ENCODE measurements at places on chromosomes 4 and X.

DNA sequence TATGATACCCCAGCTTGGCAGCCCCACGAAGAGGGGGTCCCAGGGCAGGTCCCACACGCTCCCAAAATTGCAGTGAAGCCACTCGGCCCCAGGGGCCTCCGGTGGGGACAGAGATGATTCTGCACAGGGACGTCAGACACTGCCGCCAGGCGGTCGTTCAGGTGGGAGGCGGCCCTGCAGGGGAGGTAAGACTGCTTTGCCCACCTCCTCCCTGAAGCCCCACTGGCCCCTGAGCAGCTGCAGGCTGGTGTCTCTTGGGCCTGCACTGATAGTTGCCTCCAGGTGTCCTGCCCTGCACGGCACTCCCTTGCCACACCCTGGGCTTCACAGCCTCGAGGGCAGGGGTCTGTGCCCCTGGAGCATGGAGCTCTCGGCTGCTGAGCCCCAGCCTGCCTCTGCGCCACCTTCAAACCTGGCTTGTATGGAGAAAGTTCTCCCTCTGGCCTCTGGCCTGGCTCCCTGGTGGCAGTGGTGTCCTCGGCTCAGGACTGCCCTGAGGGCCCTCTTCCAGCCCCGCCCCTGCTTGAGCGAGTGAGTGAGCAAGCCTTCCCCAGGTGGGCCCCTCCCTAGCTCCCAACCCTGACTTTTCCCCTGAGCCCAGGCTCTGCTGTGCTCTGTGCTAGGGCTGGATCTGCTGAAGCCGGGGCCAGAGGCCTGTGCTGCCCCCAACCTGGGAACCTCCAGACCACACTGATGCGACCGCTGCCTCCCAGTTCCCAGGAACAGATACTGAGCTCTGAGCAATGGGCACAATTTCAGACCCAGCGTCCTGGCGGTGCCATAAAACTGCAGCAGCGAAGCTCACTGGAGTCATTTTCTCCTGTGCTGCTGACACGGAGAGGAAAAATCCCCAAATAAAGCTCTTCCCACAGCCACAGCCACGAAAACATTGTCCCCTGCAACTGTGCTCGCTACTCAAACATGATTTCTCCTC is 16.1 kb downstream of the ADRA2C start:
- no peak for DNase-seq

- no peak for DNase-seq
Measured at GRCh38 chr4:4170596-4171150, 56.1 kb downstream of the OTOP1 start.

DNA sequence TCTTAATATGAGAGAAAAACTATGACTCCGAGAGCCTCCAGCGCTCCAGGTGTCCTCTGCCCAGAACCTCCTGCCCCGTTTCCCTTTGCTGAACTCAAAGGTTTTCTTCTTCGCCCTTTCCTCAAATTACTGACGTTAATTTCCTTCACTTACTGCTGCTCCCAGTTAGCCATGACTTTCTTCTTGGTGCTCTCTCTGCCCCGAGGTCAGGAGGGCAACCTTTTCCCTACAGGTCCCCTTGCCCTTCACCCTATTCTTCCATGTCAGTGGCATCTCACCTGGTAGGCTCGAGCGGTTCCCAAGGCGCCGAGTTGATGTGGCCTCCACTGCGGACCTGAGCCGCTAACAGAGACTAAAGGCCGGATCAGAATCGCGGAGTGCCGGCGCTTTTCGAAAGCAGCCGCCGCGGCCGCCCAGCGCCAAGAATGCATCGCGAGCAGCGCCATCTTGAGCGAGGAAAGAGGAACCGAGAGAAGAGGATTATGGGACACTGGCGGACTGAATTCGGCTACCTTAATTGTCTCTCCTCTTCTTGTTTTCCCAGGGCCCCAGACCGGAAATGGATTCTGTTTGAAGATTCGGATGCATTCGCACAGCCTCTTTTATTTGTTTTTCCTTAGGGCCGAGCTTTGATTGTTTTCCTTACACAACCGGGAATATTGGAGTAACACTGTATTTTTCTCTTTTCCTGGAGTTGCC is at the start of gene ABCB7:
Gene ABCB7 (minus strand): TSS at position 457 of the 699 bp plus-strand sequence. CDS start 11 bp downstream, at position 446.
- peak; percentile 52 for DNase-seq

DNA sequence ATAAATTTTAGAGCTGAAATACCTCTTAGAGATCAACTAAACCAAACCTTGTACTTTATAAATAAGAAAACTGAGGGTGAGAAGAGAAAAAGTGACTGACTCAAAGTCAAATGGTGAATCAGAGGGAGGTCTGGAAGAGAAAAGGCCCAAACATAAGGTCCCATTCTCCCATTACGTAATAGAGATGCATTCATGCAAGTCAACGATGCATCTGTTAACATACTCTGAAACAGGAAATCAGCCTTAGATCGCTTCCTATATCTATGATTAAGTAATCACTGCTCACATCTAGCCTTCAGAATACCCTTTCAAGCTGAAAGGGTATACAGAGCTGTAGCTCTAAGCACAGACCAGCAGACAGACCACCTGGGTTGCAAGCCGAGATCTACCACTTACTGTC is 6.5 kb downstream of the RNF150 start:
- no peak for DNase-seq

DNA sequence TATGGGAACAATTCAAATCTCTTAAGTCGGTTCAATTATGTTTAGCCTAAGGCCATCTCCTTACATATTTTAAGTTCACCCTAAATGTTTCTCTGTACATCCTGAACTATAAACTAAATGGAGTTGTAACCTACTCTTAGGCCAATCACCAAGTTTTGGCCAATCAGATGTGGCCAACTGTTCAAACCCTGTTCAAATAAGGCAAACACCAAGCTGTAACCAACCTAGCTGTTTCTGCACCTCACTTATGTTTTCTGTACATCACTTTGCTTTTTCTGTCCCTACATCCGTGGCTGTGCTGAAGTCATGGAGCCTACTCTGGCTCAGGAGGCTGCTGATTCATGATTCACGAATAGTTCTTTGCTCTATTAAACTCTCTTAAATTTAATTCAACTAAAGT is 165.3 kb downstream of the GASK1B start:
- DNase-seq: no peak

DNA sequence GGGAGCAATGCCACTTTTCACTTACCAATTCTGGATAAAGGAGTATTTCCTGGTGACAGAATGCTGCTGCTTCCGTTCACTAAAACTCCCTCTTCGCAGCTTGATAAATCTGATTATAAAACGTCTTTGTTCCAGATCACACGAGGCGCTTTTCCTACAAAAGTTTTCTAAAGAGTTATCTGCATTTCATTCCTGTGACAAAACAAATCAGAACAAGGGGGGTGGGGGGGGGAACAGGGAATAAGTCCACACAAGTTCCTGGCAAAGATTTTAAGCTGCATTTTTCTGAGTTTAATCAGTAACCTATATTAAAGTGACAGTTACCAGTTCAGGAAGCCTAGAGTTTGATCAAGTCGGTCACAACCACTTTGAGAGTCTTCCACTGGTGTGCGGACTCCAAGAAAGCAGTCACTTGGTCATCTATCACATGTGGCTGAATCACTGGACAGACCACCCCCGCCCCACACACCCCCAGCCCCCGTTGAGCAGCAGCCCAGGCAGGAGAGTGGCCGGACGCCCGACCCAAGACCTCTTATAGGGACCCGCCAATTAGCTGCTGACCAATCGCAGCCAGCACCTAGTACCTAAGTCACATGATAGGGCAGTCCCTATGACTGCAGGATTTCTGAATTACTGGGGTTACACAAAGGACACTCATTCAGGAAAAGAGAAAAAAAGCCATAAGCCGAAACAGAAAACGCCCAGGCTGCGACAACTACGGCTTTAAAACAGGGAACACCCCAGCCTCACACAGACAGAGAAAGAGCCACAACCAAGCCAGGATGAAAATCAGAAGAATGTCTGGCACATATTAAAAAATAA is 569.3 kb upstream of the DIPK2B start:
- DNase-seq: no peak

DNA sequence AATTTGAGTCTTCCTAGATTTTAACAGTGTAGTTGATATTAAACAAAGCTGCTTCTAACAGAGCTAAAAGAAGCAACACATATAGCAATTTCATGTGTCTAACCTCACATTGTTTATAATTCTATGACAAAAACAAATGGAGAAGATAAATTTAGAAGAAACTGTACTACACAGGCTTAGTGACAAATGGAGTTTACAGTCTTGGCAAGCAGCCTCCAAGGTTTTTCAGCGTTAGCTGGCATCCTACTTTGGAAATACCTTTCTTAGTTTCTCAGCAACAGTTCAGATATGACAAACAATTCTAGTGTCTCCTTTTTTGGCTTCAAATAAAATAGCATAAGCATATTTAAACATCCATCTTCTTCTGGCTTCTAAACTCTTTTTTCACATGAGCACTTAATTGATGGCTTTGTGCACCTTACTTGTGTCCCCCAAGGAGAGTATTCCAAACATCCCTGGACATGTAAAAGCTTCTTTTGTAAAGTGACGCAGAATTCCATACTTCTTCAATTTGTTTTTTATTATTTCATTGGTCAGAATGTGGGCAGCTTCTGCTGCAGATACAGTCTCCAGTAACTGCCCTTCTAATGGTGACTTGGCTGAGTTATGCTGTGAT is 249.8 kb downstream of the ANTXR2 start:
- DNase-seq: no peak

DNA sequence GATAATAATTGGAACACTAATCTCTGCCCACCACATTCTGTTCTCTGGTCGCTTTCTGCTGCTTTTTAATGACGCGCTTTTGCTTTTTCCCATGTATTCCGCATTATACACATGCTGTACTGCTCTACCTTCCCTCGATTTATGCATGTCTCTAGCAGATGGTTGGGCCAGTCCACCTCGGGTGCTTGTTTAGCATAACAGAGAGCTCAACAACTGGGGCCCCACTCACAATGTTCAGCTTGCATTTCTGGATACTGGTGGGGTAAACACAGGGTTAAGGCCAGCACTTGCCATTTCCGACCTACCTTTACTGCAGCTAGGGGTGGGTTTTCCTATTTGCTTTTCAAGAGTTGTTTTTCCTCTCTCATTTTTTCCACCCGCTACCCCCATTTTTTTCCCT is 255.8 kb downstream of the SOX3 start:
- DNase-seq: no peak

DNA sequence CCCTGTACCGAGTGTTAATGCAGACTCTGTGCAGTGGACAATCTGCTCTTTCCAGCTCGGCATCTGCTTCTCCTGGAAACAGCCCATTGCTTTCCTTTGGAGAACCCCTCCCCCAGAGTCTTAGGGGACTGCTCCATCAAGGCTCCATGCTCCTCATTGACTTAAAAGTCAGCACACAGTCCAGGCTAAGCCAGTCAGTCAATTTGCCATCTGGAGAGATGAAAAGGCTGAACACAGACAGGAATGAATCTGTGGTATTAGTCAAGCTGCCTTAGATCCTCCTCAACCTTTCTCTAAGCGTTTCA is 20.3 kb downstream of the ATP8A1 start:
- DNase-seq: no peak

- DNase-seq: no peak
Measured at GRCh38 chrX:131521824-131522223, 22.1 kb upstream of the OR13H1 start.

GRCh38 chrX:106415276-106415895 is 196.4 kb upstream of the RADX start:
- no peak for DNase-seq

GRCh38 chr4:44493924-44494323 is 45.3 kb upstream of the KCTD8 start:
- no peak for DNase-seq

GRCh38 chrX:10021461-10022272 is 54.5 kb downstream of the CLDN34 start:
- DNase-seq: no peak

- DNase-seq: peak; percentile 72
Measured at GRCh38 chr4:127856813-127857447, 23.8 kb upstream of the PLK4 start.

DNA sequence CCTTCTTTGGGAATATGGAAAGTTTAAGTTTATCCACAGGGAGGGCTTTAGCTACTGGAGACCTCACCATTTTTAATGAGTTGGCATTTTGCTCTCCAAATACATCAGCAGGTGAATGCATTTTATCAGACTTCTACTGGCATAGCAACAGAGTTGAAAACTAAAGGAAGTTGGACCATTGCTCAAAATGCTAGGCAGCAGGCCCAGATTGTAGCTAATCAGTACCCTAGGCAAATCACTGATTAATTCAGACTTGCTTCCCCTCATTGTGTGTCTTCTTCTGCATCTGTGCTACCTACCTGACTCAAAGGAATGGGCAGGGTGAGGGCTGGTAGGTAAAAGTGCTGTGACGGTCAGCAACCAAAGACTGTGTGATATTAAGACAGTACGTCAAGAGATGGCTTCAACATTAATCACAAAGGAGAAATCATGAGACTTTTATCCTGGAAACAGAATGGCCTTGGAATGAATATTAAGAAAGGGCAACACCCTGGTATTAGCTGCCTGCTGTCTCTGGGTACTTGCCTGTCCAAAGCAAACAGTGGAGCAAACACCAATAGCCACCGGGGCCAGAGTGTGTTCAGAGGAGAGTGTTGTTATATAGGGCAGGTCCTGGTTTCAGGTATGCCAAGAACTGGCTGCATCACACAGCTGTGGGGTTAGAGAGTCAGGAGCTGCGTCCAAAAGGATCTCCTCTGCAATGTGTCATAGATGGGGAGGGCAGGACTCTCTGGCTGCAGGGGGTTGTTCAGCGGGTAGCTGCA is 17.1 kb upstream of the SMIM20 start:
- no peak for DNase-seq

- DNase-seq: no peak
Measured at GRCh38 chr4:87032884-87033533, 98.2 kb downstream of the AFF1 start.

- DNase-seq: no peak
Measured at GRCh38 chrX:38871129-38872029, 70.1 kb downstream of the MID1IP1 start.

- no peak for DNase-seq
Measured at GRCh38 chrX:138690591-138690990, 20.9 kb downstream of the FGF13 start.

GRCh38 chr4:71377561-71377960 is 38.7 kb downstream of the SLC4A4 start:
- DNase-seq: peak; percentile 70

GRCh38 chr4:77600521-77601451 is 4.8 kb upstream of the CXCL13 start:
- no peak for DNase-seq

DNA sequence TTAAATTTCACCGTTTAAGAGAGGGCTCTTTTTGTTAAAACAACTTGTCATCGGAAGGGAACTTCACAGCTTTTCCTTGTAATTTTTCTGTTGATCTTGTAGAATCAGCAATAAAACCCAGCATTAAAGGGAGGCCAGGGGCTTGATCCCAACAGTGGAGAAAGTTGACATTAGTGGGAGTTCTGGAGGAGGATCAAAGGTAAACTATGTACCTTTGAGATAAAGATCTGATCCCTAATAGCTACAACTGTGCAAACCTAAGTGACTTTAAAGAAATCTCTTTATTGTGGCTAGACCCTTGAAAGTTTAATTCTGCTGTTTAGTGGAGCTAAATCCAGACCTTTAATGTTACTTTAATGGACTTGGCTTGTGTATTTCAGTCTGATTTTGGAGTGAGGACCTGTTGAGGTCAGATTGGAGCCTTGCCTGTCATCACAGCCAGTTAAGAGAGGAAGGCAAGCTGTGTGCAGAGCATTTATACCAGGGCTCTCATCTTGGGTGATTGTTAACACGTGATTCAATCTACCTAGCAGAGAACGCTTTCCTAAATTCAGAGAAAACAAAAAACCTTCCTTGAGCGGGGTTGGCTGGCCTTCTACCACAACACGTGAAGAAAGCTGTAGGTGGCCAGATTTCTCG is 1.7 kb downstream of the DOCK11 start:
- no peak for DNase-seq
